ENCODE measurements at places on chromosomes 13 and 19. TPM values are rescaled to one million over a fixed set of nuclear protein-coding genes. Genes with fewer than 3 reads are reported as not detected.

Gene DIRAS1
- total RNA-seq: 0.32 TPM

- no peak for DNase-seq
These were observed 131.7 kb downstream of the KLF5 start for GRCh38 chr13:73190477-73190876.

DNA sequence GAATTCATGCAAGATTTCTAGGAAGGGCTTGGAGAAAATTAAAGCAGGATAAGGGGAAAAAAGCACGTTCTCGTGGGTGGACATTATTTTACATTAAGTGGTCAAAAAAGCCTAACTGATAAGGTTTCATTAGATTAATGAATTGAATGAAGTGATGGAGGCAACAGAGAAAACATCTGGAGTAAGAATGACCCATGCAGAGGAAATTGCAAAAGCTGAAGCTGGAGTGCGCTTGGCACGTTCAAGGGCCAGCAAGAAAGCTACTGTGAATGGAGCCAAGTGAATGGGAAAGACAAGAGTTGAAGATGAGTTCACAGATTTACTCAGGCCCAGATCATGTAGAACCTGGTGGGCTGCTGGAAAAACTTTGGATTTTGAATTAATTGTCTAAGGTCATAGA is 777.9 kb downstream of the DACH1 start:
- DNase-seq: no peak

DNA sequence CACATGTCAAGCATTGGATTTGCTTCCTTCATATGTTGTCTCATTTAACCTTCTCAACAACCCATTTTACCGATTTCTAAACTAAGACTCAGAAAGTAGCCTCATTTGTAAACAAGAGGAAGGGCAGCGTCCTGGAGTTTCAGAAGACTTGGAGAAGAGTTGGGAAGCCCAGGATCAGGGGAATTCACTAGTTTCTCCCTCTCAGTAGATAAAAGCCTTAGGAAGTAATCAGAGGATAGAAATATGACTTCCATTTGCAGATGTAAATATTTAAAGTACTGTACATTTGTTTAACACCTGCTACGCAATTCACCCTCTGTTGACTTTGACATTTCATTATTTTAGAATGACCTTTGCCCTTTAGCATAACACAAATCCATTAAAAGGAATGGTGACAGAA is 216.4 kb downstream of the DCT start:
- DNase-seq: no peak

- DNase-seq: peak; percentile 7
These were observed 471 bp downstream of the DACH1 start for GRCh38 chr13:71866335-71867130.

Gene MUC16
- under 0.01 TPM for total RNA-seq

- no peak for DNase-seq
These were observed 20.1 kb downstream of the SLC27A1 start for GRCh38 chr19:17490411-17490810.

DNA sequence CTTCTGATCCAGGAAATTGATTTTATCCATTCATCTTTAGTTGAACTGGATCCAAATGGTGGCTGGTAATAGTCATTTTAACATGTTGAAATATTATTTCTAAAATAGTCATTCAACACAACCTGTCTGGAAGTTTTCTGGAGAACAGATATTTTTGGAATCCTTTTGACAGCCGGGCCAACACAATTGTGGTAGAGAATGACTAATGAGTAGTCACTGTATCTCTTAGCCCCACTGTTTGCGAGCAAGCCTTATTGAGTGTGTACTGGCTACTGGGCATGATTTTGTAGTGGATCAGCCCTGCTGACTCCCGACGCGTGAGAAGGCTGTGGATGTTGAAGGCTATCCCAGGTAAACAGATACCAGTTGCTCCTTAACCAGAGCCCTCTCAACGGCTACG is 383.4 kb downstream of the ZNF536 start:
- no peak for DNase-seq

DNA sequence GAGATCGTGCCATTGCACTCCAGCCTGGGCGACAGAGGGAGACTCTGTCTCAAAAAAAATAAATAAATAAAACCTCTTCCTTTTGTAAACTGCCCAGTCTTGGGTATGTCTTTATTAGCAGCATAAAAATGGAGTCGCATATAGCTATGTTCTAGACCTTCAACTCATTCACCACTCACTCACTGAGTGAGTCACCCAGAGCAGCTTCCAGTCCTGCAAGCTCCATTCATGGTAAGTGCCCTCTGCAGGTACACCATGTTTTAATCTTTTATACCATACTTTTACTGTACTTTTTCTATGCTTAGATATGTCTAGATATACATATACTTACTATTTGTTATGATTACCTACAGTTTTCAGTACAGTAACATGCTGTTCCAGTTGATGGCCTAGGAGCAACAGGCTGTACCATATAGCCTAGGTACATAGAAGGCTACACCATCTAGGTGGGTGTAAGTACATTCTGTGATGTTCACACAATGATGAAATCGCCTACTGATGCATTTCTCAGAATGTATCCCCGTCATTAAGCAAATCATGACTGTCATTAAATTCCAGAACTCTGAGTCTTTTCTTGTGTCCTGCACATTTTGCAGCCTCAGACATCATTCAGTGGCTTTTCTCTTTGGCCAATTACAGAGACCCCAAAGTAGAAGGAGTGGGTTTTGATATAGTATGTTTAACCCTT is 13.7 kb upstream of the FARP1 start:
- DNase-seq: peak; percentile 55

Gene PLPPR3
- 0.86 TPM for total RNA-seq

- no peak for DNase-seq
These were observed 1721.8 kb upstream of the SPRY2 start for GRCh38 chr13:82062772-82063171.

DNA sequence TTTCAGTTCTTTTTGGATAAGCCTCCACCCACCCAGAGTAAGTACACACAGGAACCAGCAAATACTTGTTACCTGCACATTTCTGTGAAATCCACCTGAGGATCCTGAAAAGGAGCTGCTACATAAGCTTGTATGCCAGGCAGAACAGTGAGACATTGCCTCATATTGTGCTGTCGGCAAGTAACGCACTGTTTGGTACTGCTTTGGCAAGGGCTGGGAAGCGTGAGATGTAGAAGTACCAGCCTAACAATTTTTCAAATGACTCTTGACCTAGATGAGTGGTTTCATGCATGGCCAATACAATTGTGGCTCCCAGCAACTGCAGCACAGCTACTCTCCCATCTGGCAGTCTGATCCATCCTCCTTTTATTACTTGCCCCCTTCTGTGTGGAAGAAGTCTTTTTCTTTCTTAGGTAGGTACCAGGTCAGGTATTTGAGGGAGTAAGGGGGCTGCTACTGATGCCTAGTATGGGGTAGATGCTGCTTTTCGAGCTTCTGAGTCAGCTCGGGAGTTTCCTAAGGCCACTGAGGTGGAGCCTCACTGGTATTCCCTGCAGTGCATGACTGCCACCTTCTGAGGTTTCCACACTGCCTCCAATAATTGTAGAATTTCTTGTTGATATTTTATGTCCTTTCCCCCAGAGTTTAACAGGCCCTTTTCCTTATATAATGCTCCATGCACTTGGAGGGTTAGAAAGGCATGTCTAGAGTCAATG is 52.2 kb downstream of the ZNF737 start:
- DNase-seq: no peak

GRCh38 chr19:11460207-11460606 is 20.6 kb downstream of the ELAVL3 start:
- DNase-seq: no peak

DNA sequence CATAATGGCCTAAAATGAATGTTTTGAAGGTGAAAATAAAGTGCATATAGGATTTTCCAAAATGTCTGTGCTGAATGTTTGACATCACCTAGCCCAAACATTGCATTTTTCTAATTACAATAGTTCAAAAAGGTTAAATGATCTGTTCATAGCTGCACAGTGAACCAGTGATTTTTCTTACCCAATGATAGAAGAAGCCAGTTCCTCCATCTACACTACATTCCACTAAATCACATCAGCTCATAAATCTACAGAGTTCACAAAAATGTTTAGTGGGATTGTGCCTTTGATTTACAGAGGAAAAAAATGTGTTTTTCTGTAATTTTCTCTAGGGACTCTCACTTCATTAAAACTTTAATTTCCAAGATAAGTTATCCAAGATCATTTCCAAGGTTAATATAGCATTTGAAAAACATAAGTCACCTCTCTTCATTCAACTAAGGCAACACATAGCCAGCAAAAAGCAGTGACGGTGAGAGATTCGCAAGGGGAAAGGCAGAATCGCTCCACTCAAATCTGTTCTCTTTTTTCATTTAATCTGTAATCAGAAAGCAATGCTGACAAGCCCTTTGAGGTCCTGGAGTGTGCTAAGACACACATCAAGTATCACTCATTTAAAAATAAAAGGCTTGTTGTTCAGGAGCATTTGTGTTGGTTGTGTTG is 194.0 kb downstream of the FGF14 start:
- DNase-seq: no peak

- DNase-seq: no peak
These were observed 392.1 kb downstream of the MYO16 start for GRCh38 chr13:109021558-109021957.

Gene CYP4F8
- total RNA-seq: under 0.01 TPM

DNA sequence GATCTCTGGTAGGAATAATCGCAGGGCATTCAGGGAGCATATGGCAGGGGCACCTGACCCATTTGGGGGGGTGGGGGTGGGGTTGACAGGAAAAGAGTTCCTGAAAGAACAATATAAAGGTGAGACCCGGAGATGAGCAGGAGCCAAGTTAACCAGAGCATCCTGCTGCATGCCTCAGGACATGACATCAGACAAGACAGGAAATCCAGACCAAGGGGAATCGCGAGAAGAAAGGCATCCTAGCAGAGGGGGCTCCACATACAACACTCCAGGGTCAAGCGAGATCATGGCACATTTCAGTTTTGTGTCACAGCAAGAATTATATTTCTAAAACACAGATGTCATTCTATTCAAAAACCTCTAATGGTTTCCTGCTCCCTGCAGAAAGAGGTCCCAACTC is 393.1 kb downstream of the COG6 start:
- no peak for DNase-seq
